Bronchial epithelial cell (primary cell): ENCODE measurements at places on chromosomes 4 and X. TPM values are rescaled to one million over a fixed set of nuclear protein-coding genes. Genes with fewer than 3 reads are reported as not detected.

The LSM6 gene
- 26.3 and 27.4 TPM in 2 replicates for total RNA-seq

The NUDT11 gene
- 6.1 and 7.4 TPM in 2 replicates for total RNA-seq

The LDOC1 gene
- 1.3 and 1.9 TPM in 2 replicates for total RNA-seq

The CACNA1F gene
- under 0.01 TPM in 2 replicates for total RNA-seq

The CXCL1 gene
- 4.2 and 5.2 TPM in 2 replicates for total RNA-seq

The SULT1E1 gene
- 1.1 and 5.5 TPM in 2 replicates for total RNA-seq

The SLC2A9 gene
- total RNA-seq, result 29.7 and 71.0 TPM in 2 replicates

The SLC38A5 gene
- 134 and 348 TPM in 2 replicates for total RNA-seq

The CYLC1 gene
- not detected in 2 replicates for total RNA-seq

The UGT2A1 gene
- not detected in 2 replicates for total RNA-seq

The COL25A1 gene
- total RNA-seq, result under 0.01 TPM in 2 replicates

The TEC gene
- total RNA-seq, result 0.53 and 2.8 TPM in 2 replicates

The NKX6-1 gene
- not detected in 2 replicates for total RNA-seq

The MTNR1A gene
- total RNA-seq, result 0.26 and 0.38 TPM in 2 replicates

The CYSLTR1 gene
- total RNA-seq, result not detected in 2 replicates

The DAPP1 gene
- 31.3 and 58.0 TPM in 2 replicates for total RNA-seq

The ACTRT1 gene
- not detected in 2 replicates for total RNA-seq
